Upper lobe of left lung (tissue), 6 donors: ENCODE measurements at places on chromosomes 16 and 17.

DNA sequence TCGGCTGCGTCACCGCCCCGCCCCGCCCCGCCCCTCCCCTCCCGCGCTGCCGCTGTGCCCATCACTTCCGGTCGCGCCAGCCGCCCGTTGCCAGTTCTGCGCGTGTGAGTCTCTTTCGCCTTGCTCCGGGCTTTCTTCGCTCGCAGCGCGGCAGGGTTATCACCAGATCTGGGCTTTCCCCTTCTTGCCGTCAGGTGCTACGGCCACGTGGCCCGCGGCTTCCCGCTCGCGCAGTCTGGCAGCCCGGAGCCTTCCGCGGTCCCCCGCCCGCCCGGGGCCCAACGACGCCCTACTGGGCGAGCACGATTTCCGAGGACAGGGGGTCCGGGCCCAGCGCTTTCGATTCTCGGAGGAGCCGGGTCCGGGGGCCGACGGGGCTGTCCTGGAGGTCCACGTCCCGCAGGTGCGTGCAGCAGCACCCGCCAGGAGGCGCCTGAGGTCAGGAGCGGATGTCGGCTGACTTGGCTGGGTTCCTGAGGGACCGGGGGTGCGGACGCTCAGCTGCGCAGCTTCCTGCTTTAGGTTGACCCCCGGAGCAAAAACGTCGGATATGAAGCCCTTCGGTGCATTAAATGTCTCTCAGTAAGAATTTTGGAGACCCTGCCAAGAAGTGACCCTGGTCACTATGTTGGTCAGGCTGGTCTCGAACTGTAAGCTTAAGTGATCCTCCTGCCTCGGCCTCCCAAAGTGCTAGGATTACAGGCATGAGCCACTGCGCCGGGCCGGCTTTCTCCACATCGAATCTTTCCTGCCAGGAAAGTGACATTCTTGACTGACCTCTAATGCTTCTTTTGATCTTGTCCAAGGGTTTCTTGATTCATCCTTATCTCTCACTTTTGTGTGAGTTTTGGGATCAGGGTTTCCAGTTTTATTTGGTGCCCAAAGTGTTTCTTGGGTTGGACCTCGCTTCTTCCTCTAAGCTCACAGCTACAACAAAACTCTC, at the start of gene METTL23:
TSS of gene METTL23 (plus strand) at position 64 of the 943 bp plus-strand sequence. CDS start 2,872 bp downstream, outside the sequence.
- peak; percentile 86 for DNase-seq

GRCh38 chr16:1108299-1109252, 12.5 kb upstream of the C1QTNF8 start:
- DNase-seq = no peak

GRCh38 chr17:10337976-10338375, 34.8 kb downstream of the MYH13 start:
- no peak for DNase-seq

- DNase-seq = no peak
Measured at GRCh38 chr17:9472541-9472940, 103.1 kb downstream of the STX8 start.

DNA sequence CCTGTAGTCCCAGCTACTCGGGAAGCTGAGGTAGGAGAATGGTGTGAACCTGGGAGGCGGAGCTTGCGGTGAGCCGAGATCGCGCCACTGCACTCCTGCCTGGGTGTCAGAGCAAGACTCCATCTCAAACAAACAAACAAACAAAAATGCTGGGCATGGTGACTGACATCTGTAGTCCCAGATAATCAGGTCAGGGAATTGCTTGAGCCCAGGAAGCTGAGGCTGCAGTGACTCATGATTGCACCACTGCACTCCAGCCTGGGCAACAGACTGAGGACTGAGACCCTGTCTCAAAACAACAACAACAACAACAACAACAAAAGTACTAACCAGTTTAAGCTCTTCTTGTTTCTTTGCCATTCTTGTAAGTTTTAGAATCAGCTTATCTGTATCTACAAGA, 383.0 kb upstream of the PMFBP1 start:
- DNase-seq = peak; percentile 32

GRCh38 chr17:36862116-36862920, 75.0 kb upstream of the LHX1 start:
- no peak for DNase-seq

DNA sequence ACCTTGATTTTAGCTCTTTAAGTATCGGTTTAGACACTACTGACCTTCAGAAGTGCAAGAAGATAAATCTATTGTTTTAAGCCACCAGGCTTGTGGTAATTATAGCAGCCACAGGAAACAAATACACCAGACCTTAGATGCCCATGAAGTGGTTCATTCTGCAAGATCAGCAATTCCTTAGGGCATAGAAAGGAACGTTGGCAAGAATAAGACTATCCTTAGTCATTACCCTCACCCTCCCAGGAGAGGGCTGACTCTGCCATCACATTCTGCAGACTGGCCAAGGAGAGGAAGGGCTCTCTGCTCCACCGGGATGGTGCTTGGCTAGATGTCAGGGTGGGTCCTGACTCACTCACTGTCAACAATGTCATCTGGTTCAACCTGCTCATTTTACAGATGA, 14.1 kb upstream of the NDEL1 start:
- no peak for DNase-seq

GRCh38 chr17:385178-385835, 32.7 kb upstream of the RPH3AL start:
- peak; percentile 89 for DNase-seq

DNA sequence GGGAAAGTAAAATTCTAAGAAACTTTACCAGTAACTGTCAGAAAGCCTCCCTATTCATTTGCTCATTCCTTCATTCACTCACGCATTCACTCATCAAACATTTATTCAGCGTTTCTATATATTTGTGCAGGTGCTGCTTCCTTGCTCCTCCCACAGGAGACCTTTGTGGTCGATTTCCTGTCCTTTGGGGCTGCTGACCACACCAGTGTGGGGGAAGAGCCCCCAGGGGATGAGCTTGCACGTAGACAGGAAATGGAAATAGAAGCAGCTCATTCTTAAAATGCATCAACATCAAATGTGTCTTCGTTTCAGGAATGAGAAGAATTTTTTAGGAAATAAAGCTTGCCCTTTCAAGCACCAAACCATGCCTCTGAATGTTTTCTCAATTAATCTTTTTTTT, 9.6 kb downstream of the PIK3R6 start:
- no peak for DNase-seq

GRCh38 chr17:29073520-29073919, 30.6 kb downstream of the PIPOX start:
- no peak for DNase-seq

GRCh38 chr17:29207975-29208374, 27.8 kb upstream of the MYO18A start:
- DNase-seq = no peak

GRCh38 chr17:58112970-58113631, 29.9 kb downstream of the DYNLL2 start:
- peak; percentile 74 for DNase-seq

- no peak for DNase-seq
Measured at GRCh38 chr16:56268799-56269198, 77.5 kb downstream of the GNAO1 start.

- DNase-seq = no peak
Measured at GRCh38 chr16:77963185-77964044, 58.9 kb upstream of the CLEC3A start.

DNA sequence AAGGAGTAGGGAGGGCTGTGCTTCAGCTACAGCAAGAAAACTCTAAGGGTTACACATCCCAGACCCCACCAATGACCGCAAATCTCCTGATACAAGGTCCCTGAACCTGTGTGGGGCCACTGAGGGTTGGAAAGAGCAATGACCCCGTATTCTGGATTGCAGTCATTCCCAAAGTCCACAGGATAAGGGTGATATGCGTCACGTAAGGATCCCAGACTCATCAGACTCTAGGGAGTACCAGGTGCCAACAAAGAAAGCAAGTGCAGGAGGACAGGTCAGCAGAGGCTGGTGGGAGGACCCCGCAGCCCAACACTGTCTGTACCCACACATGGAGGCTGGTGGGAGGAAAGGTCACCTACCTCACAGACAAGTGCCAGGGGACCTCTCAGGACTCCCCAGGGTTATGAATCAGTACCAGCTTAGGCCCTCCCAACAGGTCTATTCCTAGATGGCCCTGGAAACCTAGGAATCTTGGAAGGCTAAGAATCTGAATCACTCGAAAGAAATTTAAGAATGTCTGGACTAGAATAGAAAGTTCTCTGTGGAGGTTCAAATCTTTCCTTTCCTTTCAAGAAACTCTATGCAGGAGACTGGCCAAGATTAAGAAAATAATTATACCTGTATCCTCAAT, 16.2 kb downstream of the PITPNA start:
- no peak for DNase-seq

GRCh38 chr16:52227851-52228250, 319.1 kb downstream of the TOX3 start:
- DNase-seq = no peak

DNA sequence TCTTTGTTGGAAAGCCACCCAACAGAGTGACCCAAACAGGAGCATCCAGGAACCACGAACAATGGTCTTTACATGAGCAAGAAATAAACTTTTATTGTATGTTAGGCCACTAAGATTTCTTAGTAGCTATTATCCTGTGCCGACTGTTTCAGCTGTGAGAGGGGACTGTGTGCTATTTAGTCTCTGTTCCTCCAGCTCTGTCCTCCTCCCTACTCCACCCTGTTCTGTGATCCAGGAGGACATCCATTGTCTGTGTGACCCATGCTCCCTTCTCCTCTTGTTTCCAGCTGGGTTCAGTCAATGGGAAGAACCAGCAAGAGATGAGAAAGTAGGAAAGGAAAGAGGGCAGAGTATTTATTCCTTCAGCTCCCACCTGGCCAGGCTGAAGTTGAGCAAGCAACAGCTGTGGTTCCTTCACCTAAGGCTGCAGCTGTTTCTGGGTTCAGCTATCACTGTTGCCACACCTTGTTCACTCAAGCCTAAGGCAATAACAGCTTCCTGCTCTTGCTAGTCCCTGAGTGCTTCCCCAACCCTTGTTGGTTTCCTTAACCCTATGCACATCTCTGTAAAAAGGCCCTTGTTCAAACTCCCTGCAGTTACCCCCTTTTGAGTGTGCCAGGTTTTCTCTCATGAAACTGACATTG, 14.9 kb upstream of the B4GALNT2 start:
- DNase-seq = no peak

DNA sequence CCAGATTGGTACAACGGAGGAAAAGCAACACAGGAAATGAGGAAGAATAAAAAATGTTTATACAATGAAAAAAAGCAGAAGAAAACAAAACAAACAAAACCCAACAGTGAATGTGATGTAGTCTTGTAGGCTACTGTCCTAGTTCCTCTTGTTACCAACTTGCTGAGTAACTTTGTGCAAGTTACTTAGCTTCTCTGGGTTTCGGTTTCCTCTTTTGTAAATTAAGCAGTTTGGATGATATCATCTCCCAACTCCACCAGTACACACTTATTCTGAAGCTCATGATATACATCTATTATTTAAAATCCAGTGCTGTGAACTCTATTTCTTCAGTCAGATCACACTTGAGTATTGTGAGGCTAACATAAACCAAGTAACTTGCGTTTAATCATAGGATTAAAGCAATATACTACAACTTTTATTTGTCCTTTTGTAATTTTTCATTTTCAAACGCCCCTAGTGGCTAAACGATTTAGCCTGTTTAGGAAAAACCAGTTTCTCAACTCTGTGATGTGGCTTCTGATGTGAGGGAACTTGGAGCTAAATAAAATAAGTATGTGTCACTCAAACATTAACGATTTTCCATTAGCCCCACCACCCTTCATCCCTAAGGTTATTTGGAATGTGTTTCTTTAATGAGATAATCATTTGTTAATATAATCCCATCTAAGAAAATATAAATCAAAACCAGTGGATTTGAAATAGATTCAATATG, 1.4 kb upstream of the UNK start:
- DNase-seq = no peak

DNA sequence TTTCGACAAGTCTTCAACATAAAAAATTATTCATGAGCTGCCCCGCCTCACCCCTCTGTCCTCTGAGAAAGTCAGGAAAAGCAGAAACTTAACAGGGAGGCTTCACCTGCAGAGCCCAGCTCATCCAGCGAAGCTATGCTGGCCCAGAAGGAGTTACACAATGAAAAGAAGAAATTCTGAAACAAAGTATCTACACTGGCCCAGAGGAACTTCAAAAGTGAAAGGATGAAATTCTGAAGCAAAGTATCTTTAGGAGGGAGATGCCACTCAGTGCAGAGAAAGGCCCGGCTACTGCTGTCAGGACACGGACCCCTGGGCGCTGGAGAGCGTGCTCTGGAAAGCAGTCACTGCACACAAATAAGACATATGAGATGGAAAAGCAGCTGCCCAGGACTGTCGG, 1.6 kb downstream of the GALNS start:
- DNase-seq = peak; percentile 12

- DNase-seq = no peak
Measured at GRCh38 chr16:73056921-73057290, 9.0 kb upstream of the ZFHX3 start.

DNA sequence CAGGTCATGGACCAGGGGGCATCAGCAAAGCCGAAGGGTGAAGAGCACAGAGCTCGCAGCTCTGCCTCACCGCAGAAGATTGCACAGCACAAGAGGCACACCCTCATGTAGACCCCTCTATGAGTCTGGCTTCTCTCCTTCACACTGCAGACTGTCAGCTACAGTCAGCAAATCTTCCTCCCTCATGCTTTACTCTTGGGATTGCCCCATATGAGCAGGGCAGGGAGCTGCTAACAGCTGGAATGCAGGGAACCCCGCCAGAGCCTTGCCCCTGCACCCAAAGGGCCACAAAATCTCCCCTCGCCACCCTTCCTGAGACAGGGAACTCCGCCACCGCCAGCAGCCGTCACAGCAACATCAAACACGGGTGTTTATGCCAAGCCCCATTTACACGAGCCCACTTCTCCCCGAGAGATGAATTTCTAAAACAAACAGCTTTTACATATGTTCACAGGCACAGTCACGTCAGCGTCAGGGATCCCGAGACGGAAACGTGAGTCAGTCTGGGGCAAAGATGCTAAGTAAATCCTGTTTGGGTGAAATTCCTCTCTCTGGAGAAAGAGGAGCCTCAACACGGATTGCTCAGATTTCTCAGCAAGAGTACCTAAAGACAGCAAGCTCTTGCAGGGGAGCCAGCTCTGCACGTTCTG, 121.9 kb downstream of the CDYL2 start:
- no peak for DNase-seq

DNA sequence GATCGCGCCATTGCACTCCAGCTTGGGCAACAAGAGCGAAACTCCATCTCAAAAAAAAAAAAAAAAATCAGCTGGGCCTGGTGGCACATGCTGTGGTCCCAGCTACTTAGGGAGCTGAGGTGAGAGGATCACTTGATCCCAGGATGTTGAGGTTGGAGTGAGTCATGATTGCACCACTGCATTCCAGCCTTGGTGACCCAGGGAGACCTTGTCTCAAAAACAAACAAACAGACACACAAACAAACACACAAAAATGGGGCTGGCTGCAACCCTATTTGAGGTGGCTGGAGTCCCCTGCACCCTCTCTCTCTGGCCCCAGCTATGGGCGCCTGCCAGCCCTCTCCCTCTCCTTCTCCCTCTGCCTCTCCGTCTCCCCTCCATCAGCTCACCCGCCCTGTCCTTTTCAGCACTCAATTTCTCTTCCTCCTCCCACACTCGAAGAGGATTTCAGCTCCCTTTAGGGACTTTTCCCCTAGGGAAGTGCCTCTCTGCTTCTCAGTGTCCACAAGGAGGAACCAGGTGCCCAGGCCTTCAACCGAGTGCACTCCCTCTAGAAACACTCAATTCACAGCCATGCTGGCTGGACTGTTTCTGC, 17.5 kb upstream of the TFAP4 start:
- no peak for DNase-seq
